Glutamatergic neuron (in vitro differentiated cells): ENCODE measurements at places on chromosomes 2 and 18. TPM values are rescaled to one million over a fixed set of nuclear protein-coding genes. Genes with fewer than 3 reads are reported as not detected.

DNA sequence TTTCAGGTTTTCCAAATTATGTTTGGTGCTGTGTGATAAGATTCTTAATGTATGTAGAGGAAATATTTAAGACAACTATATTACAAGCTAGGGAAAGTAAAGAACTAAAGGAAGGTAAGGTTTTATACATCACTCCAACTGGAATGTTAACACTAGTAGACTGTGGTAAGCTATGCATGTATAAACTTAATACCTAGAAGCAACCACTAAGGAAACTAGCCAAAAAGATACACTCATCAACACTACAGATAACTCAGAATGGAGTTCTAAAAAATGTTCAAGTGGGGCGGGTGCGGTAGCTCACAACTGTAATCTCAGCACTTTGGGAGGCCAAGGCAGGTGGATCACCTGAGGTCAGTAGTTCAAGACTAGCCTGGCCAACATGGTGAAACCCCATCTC, 37.8 kb upstream of the MALL start:
- no peak for DNase-seq

DNA sequence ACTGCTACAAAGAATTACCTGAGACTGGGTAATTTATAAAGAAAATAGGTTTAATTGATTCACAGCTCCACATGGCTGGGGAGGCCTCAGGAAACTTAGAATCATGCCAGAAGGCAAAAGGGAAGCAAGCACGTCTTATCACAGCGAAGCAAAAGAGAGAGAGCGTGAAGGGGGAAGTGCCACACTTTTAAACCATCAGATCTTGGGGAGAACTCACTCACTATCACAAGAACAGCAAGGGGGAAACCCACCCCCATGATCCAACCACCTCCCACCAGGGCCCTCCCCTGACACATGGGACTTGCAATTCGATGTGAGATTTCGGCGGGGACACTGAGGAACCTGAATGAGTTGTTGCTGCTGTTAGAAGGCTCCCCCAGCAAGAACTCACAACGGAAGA, 220.2 kb upstream of the PIEZO2 start:
- no peak for DNase-seq

DNA sequence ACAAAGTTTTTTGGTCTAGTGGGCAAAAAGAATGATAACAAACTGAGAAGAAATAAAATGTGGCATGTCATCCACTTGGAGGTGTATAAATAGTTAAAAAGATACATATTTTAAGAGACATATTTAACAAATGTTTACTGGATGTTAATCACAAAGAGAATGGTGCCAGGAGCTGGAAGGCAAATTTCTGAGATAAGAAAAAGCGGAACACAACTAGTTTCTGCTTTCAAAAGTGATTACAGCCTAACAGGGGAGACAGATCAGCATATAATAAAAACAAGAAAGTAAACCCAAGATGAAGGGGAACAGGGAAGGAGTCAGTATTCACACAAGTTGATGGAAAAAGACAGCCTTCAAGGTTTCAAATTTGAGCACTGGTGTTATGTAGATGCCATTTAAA, 91.3 kb downstream of the OLA1 start:
- no peak for DNase-seq

DNA sequence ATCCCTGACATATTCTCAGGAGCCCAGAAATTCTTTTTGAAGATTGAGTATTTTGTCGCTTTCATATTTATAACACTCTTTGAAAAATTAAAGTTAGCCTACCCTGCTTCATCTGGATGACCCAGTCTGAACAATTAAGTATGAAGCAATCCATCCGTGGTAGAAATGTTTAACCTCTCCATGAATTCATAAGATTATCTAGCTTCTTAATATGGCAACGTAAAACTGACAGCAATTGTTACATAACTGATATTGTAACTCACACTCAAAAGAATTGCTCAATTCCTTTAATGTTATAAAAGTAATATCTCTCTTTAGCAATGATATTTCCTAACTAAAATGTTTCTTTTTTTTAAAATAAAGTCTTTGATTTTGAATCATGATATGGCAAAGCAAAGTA, 7.2 kb upstream of the ABCA12 start:
- no peak for DNase-seq

- peak; percentile 21 for DNase-seq
Observed at GRCh38 chr2:210477496-210477895, 937 bp upstream of the LANCL1 start.

DNA sequence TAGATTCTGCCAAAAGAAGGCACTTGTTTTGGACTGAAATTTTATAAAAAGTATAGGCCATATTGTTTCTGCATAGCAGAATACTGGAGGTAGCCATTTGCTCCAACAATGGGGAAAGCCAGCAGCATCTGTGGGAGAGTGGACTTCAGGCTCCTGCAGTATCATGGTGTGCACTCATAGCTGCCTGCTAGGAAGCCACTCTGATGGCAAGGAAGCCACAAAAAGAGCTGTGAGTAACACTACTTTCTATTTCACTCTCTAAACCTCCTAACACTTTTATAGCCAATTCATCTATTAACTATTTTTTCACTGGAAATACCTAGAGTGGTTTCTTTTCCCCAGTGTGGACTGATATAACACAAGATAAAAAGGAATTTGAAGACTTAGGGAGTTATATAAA, 144.4 kb upstream of the KCNJ3 start:
- DNase-seq: no peak

DNA sequence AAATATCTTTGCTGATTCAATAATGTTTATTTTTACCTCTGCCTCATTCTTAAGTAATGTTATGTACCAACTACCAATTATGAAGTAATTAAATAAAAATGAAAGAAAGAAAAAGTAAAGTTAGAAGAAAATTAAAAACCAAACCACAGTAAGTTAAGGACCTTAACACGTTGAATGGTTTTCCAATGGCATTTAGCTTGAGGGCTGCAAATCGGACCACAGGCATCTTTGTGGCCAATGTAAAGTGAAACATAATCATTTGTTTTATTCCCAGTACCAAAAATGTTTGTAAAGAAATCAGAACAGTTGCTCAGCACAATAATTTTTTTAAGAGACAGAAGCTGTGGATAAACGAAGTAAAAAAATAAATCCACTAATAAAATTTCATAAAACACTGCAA, 1455.5 kb upstream of the ZEB2 start:
- no peak for DNase-seq

The ANKRD30BL gene
- 0.29 TPM for total RNA-seq

The ASXL3 gene
- 45.6 TPM for total RNA-seq

DNA sequence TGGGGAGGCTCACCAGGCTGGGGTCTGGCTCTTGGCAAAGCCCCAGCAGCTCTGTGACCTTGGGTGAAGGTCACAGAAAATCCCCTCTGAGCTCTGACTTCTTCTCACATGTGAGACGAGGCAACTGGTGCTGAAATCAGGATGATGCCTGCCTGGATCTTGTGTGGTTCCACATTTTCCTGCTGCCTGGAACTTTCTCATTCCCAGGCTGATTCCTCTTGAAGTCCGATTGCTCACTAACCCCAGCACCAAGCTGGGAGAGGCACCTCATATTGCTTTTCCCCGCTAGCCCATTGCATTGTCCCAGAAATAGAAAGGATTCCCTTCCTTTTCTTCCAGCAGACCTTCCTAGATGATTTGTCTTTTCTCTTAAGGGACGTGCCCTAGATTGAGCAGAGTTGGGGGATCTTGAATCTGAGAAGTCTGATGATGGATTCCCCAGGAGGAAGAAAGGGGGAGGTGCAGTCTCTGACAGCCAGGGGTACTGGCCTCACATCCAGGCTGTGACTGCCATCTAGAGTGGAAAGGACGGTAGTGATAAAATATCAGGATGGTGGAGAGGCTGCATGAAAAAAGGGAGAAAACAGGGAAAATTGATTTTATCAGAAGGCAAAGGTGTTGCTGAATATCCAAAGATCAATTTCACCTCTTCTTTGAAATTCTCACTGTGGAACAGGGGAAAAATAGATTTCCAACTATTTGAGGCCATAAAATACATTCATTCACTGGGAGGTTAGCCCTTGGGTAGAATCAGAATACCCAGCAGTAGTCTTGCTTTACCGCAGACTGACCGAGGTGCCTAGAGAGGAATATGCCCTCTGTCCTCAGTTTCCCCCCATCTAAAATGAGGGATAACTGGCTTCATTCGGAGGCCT, 96.3 kb downstream of the FAM210A start:
- DNase-seq: peak; percentile 63

The LHCGR gene
- total RNA-seq: not detected

GRCh38 chr2:61769093-61769675, 84.7 kb downstream of the FAM161A start:
- no peak for DNase-seq

GRCh38 chr2:133063775-133064174, 393.8 kb upstream of the LYPD1 start:
- DNase-seq: no peak

GRCh38 chr2:170681311-170681710, 33.8 kb upstream of the SP5 start:
- DNase-seq: no peak

DNA sequence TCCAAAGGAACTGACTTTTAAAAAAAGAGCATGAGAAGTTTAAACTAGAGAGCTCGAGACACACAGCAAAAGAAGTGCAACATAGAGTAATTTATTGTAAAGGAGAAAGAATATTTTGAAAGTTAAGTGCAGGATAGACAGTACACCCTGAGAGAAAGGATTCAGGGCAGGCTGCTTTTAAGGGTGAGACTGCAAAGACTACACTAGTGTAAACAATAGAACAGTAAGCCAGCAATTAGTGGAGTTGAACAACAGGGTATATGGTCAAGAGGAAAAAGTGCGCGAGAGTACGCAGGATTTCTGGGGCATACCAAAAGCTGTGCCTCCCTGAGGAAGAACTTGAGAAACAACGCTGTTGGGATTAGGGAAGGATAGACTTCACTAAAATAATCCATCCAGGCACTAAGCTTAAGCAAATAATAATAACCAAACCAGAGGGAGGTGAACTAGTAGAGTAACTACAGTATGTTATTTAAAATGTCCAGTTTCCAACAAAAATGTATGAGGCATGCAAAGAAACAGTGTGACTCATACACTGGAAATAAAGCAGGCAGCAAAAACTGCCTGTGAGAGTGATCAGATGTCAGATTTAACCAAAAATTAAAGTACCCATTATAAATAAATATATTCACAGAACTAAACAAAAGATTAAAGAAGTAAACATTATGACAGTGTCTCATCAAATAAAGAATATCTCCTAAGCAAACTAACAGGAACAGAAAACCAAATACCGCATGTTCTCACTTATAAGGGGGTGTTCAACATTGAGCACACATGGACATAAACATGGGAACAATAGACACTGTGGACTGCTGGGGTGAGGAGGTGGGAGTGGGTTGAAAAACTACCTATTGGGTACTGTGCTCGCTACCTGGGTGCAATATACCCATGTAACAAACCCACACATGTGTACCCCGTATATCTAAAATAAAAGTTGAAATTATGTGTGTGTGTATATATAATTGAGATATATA, 40.5 kb upstream of the EMILIN2 start:
- no peak for DNase-seq

DNA sequence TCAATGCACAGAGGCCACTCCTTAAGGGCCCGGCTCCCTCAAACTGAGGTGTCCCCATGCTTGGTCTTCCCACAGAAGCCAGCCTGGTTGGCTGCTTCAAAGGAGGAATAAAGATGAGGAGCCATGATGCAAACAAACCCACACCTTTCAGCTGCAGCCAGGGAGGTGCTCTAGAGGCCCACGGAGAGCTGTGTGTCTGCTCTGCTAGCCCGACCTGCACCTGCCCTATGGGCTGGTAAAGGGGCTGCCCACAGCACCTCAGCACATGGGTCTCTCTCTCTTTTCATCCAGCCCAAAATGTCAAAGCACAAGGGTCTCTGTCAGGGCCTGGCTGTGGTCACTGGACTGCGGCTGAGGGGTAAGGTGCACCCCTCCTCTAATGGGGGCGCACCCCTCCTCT, 132.1 kb downstream of the MSH2 start:
- DNase-seq: no peak

GRCh38 chr2:173676647-173677046, 288.5 kb downstream of the SP3 start:
- no peak for DNase-seq

The KLHL29 gene
- 36.5 TPM for total RNA-seq

DNA sequence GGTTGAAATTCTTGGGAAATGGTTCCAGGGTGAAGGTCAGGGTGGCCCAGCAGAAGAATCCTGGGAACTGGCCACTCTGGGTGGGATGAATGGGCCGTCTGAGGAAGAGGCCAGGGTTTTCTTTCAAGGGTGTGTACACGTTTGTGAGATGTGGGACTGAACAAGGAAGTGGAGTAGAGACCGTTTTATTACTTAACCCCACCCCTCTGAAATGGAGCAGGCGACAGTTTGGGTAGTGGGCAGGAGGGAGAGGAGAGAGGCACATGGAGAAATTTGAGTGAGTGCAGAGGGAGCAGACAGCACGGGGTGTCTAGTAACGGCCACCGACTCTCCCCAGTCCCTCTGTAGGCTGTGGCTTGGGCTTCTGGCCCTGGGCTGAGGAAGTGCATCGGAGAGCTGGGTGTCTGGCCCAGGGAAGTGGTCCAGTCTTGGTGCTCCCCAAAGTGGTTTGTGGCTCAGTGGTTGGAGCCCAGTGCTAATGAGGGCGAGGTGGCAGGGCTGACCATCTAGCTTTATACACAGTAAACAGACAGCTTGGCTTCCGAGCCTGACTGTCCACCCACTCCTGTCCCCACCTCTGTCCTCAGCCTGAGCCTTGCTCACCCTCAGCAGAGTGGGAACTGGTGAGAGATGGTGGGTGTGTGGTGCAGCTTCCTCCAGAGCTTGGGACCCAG, 135.3 kb downstream of the DYSF start:
- DNase-seq: no peak

DNA sequence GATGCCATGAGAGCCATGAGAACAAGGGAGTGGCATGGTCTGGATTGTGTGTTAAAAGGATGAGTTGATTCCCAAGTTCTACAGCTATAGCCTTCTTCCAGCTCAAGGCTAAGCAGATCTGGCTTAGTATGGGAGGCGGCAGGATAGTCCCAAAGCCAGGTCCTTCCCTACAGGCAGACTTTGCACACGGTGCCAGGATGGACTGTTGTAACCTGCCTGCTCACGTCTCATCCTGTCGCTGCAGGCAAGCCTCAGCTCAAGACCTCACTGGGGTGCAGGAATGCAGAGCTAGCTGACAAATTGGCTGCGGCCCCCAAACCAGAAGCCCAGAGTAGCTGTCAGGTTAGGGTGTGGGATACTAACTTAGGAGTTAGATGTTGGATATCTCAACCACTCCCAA, 28.8 kb upstream of the IGFBP5 start:
- no peak for DNase-seq

The CYRIA gene
- total RNA-seq: 19.3 TPM

- DNase-seq: no peak
Observed at GRCh38 chr18:12315911-12316310, 7.9 kb downstream of the TUBB6 start.
